ENCODE measurements at places on chromosomes 5 and 9.

DNA sequence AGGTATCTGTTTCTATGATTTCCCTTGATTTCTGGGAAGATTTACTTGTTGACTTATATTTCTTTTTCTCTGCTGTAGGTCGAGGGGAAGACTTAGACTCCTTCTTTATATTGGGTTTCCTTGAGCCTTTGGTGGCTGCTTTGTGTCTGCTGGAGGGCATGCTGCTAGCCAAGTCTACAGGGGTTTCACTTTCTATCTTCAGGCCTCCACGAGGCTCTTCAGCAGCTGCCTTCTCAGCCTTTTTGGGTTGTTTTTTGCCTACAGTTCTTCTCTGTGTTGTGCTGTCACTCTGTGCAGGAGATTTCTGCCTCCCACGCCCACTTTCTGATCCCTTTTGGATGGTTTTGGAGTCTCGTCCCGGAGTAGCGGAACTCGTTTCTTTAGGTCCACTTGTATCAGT, 23.2 kb downstream of the LEAP2 start:
- DNase-seq: no peak
- no peaks in the 10 kb centered on the region for H3K4me1 ChIP-seq
- H3K27me3 ChIP-seq: no peaks in the 10 kb centered on the region
- peaks cover 5% of the 10 kb centered on the region for H3K36me3 ChIP-seq
- H3K4me3 ChIP-seq: no peak overlapping the region

DNA sequence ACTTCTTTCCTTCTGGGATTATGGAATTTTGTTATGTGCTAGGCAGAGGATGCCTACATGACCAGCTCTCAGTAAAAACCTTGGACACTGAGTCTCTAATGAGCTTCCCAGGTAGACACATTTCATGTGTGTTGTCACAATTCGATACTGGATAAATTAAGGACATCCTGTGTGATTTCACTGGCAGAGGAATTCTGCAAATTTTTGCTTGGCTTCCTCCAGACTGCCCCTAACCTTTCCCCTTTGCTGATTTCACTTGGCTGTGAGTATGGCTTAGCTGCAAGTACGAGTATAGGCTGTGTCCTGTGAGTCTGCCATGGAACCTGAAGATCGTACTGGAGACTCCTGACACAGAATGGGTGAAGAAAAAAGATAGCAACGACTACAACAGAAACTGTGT, 47.6 kb downstream of the MRPS27 start:
- no peak overlapping the region for H3K4me3 ChIP-seq
- H3K27me3 ChIP-seq: no peaks in the 10 kb centered on the region
- no peak overlapping the region for H3K27ac ChIP-seq
- H3K36me3 ChIP-seq: peaks cover 21% of the 10 kb centered on the region
- DNase-seq: no peak

- no peak overlapping the region for H3K27ac ChIP-seq
- no peak for DNase-seq
- peaks cover 29% of the 10 kb centered on the region for H3K27me3 ChIP-seq
- no peak overlapping the region for H3K4me3 ChIP-seq
- no peaks in the 10 kb centered on the region for H3K36me3 ChIP-seq
- H3K4me1 ChIP-seq: no peaks in the 10 kb centered on the region
Observed at GRCh38 chr9:135461936-135462335, 17.6 kb upstream of the PPP1R26 start.

GRCh38 chr5:178113141-178113787, at the start of gene N4BP3:
N4BP3 (plus strand) TSS chr5:178113532; CDS start chr5:178119584, 6,052 bp downstream.
- no peaks in the 10 kb centered on the region for H3K36me3 ChIP-seq
- no peaks in the 10 kb centered on the region for H3K27me3 ChIP-seq
- DNase-seq: peak; percentile 92
- peaks cover 31% of the 10 kb centered on the region for H3K4me1 ChIP-seq
- peak within 1 kb of the TSS; percentile 98 for H3K4me3 ChIP-seq
- H3K27ac ChIP-seq: peak within 1 kb of the TSS; percentile 92

DNA sequence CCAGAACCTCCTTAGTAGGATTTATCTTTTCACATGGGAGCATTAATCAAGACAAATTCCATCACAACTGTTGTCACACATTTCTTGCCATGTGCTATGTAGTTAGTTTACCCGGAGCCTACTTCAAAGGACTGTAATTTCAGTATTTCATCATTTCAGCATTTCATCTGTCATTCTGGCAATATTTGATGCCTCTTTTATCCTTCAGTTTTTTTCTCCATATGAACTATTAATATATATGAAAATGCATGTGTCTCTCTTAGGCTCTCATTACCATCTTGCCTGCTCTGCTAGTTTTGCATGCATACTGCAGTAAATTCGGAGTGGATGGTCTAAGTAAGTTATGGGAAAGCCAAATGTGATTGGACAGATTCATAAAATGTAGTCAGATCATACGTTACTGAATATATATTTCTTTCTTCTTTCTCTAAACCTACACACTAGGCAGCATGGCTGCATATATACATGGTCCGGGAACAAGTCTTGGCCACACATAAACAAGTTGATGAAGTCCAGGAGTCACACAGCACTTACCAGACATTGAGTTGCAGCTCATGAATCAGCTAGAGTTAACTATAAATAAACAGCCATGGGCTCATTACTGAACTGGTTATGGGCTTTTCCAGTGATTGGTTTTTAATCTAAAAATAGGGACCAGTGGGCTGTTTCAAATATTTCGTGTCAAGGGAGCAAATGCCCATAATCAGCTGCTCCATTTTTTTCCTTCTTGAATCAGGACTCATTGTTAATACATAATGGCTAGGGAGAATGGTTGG, 46.6 kb downstream of the SPATA31D1 start:
- no peaks in the 10 kb centered on the region for H3K27me3 ChIP-seq
- no peaks in the 10 kb centered on the region for H3K4me1 ChIP-seq
- H3K27ac ChIP-seq: no peak overlapping the region
- no peak for DNase-seq

- H3K4me1 ChIP-seq: no peaks in the 10 kb centered on the region
- H3K4me3 ChIP-seq: no peak overlapping the region
- peaks cover 5% of the 10 kb centered on the region for H3K27me3 ChIP-seq
- no peaks in the 10 kb centered on the region for H3K36me3 ChIP-seq
Observed at GRCh38 chr9:27888661-27889295, 315.5 kb upstream of the C9orf72 start.

- H3K4me3 ChIP-seq: no peak overlapping the region
- no peak overlapping the region for H3K27ac ChIP-seq
- no peak for DNase-seq
Observed at GRCh38 chr9:70998962-70999361, 122.5 kb downstream of the TRPM3 start.

GRCh38 chr5:65861830-65862241, 64.5 kb upstream of the ERBIN start:
- no peaks in the 10 kb centered on the region for H3K36me3 ChIP-seq
- DNase-seq: no peak
- H3K27ac ChIP-seq: no peak overlapping the region
- no peaks in the 10 kb centered on the region for H3K27me3 ChIP-seq
- no peak overlapping the region for H3K4me3 ChIP-seq

- peak overlapping the region; percentile 86 for H3K4me3 ChIP-seq
- DNase-seq: no peak
- peaks cover 32% of the 10 kb centered on the region for H3K27me3 ChIP-seq
- peaks cover 9% of the 10 kb centered on the region for H3K36me3 ChIP-seq
- peaks cover 35% of the 10 kb centered on the region for H3K4me1 ChIP-seq
Observed at GRCh38 chr9:130446101-130446861, 1.5 kb downstream of the ASS1 start.

DNA sequence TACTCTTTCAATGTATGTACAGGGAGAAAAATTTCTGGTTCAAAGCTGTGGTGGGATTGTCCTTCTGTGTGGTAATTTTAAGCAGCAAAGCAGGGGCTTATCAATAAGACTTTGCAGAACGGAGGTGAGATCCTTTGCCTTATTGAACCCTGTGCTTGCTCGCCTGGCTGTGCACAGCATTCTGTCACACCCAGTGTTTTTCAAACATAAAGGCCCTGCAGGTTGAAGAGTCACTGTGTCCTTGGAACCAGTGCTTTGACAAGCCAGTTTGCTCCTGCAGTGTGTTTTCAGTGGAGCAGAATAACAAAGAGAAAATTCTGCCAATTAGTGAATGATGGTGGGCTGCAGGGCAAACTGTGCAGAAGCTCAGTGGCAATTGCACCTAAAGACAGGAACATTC, 236.7 kb upstream of the PCSK5 start:
- H3K4me1 ChIP-seq: no peaks in the 10 kb centered on the region
- H3K4me3 ChIP-seq: no peak overlapping the region
- peaks cover 9% of the 10 kb centered on the region for H3K27me3 ChIP-seq

DNA sequence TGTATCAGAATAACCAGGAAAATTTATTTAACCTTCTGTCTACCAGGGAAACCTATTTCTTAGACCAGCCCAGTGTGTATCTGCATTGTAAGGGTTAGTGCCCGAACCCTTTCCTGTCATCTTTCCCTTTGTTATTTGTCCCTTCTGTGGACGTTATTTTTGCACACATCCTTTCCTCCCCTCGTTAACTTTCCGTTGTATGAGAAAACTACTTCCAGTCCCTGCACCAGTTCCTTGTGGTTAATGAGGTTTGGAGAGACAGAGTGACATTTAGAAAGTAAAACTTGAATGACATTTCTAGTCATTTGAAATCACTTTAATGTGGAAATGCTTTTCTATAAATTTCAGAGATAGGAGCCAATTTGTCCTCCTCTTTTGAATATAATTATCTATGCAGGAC, 4.3 kb upstream of the IFNB1 start:
- H3K27ac ChIP-seq: no peak overlapping the region
- DNase-seq: no peak
- H3K36me3 ChIP-seq: no peaks in the 10 kb centered on the region
- no peaks in the 10 kb centered on the region for H3K27me3 ChIP-seq
- H3K4me1 ChIP-seq: peaks cover 34% of the 10 kb centered on the region

GRCh38 chr5:108361771-108362170, 20.1 kb downstream of the FBXL17 start:
- H3K4me3 ChIP-seq: no peak overlapping the region
- H3K27ac ChIP-seq: no peak overlapping the region
- no peaks in the 10 kb centered on the region for H3K36me3 ChIP-seq
- no peak for DNase-seq

DNA sequence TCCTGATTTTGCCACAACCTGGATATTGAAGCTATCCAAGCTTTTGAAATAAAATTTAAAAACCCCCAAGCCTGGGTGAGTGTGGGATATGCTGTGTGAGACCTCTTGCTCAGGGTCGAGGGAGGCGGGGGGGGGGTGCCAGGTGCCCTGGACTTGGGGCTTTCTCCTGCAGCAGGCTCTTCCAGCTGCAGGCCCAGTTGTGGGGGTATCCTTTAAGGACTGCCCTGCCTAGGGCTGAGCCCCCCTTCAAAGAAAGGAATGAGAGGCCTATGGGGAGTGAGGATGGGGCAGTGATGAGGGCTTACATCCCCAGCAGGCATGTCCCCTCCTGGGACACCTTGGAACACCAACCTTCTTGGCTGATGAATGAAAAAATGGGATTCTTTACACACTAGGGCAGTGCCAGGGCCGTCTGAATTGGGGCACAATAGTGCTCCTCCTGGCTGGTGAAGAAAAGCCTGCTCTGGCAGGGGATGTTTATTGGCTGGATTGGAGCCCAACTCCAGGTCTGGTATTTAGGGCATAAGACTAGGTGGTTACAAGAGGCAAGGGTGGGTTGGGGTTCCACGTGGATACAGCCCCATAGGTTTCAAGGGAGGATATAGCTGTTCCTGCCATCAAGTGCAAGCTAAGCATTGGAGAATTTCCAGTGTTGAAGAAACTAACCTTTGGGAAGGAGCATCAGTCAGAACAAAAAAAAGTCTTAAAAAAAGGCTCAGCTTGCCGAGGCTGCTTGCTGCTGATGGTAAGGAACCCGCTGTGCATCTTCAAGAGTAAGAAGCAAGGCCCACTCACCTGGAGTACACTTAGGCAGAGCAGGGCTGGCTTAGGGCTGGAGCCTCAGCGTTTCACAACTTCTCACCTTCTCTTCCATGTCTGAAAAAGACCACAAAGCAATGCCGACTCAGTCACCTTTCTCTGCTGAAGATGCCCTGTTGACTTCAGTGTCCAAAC, 7.0 kb downstream of the HNRNPAB start:
- no peak for DNase-seq
- H3K4me1 ChIP-seq: peaks cover 59% of the 10 kb centered on the region
- H3K4me3 ChIP-seq: no peak overlapping the region
- peaks cover 48% of the 10 kb centered on the region for H3K36me3 ChIP-seq
- no peaks in the 10 kb centered on the region for H3K27me3 ChIP-seq
- peak overlapping the region; percentile 59 for H3K27ac ChIP-seq

GRCh38 chr5:107324071-107324470, 346.7 kb downstream of the EFNA5 start:
- no peaks in the 10 kb centered on the region for H3K27me3 ChIP-seq
- no peaks in the 10 kb centered on the region for H3K36me3 ChIP-seq
- no peak overlapping the region for H3K27ac ChIP-seq
- no peak overlapping the region for H3K4me3 ChIP-seq

- no peak overlapping the region for H3K4me3 ChIP-seq
- H3K27ac ChIP-seq: no peak overlapping the region
- peaks cover 26% of the 10 kb centered on the region for H3K4me1 ChIP-seq
Observed at GRCh38 chr9:125763394-125763801, 16.2 kb downstream of the PBX3 start.

DNA sequence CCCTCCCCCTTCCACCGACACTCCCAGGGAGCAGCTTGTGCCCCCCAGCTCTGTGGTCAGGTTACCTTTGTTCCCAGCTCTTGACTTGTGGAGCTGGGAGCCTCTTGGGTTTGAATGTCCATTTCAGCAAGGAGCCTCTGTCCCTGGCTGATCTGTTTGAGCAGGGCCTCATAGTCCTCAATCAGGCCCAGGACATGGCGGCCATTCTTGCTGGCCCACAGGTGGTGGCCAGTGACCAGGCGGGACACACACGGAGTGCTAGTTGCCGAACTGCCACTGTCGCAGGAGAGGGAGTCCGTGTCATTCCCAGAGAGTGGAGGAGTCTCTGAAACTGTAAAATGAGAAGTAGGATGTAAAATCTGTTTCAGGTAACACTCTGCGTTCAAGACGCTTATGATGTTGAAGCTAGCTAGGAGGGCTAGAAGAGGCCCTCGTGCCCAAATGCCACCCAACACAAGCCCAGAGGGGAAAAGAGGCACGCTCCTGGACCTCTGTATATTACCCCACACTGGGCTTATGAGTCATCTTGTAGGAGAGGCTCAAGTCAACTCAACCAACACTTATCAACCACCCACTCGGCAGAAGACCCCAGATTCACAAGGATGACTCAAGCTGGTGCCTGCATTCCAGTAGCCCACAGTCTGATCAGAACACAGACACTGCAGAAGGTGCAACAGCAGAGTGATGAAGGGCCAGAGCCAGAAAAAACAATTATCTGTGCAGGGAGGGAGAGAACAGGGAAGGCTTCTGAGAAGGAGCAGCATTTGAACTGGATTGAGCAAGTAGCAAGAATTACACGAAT, 177.0 kb downstream of the CDK5RAP2 start:
- no peak for DNase-seq
- H3K4me3 ChIP-seq: no peak overlapping the region
- peaks cover 18% of the 10 kb centered on the region for H3K36me3 ChIP-seq
- H3K4me1 ChIP-seq: peaks cover 17% of the 10 kb centered on the region

GRCh38 chr5:81755320-81755719, 4.4 kb upstream of the SSBP2 start:
- no peak overlapping the region for H3K27ac ChIP-seq
- peaks cover 4% of the 10 kb centered on the region for H3K36me3 ChIP-seq
- H3K4me3 ChIP-seq: no peak overlapping the region
- H3K4me1 ChIP-seq: peaks cover 11% of the 10 kb centered on the region
- H3K27me3 ChIP-seq: peaks cover 9% of the 10 kb centered on the region

GRCh38 chr9:1332156-1332555, 282.0 kb downstream of the DMRT2 start:
- no peaks in the 10 kb centered on the region for H3K27me3 ChIP-seq
- H3K4me3 ChIP-seq: no peak overlapping the region
- no peak for DNase-seq
- H3K4me1 ChIP-seq: no peaks in the 10 kb centered on the region
- no peaks in the 10 kb centered on the region for H3K36me3 ChIP-seq
